ENCODE measurements at places on chromosomes 5 and 9.

DNA sequence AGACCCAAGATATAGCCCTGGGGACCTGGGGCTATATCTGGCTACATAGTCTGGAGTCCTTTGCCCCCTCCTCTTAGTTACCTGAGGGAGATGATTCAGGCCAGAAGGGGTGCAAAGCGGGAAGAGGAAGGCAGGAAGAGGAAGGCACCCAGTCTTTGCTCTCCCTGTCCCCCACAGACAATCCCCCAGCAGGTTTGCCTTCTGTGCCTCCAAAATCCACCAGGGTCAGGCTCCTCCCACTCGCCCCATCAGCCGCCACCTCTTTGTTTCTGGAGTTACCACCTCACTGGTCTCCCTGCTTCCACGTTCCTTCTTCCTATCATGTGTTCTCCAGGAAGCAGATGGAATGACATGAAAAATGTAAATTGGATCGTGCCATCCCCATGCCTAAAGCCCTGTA lies 31.2 kb upstream of the FABP6 start:
- DNase-seq: no peak

DNA sequence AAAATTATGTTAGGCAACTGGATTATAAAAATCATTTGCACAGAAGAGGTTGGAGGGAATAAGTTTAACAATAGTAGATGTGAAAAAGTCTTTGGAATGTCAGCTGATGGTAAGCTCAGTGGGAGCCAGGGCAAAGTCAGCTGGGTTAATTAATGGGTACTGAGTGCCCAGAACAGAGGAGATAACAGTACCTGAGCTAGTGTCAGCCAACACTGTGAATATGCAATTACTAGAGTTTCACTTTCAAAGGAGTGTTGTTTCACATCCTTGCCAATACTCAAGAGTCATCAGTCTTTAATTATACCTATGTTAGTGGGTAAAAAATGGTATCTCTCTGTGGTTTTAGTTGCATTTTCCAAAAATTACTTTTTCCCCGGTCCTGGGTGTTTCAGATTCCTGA lies 135.1 kb downstream of the KIF4B start:
- DNase-seq: no peak

DNA sequence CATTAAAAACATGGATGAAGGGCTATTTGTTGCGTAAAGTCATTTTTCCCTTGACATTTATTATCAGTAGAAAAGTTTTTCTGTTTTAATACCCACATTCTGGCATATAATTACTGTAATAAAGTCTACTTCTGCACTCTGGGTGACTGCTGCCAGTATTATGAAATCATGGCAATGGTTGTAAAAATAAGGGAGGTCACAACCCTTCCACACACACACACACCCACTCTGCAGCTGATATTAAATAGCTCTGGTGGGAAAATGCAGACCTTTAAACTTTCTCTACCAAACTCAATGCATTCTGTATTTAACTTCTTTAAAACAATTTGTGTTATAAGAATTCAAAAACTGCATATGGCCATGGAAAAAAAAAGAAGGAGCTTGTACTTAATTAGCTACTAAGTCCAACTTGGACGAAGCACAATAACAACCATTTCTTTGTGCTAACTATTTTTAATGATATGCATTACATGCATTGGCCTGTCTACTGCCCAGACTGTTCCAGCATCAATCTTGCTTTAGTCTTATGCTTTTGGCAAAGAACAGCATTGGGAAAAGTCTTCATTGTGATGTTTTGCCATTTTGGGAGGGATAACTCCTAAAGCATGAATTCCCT lies 137.6 kb upstream of the MAP3K1 start:
- DNase-seq: no peak

DNA sequence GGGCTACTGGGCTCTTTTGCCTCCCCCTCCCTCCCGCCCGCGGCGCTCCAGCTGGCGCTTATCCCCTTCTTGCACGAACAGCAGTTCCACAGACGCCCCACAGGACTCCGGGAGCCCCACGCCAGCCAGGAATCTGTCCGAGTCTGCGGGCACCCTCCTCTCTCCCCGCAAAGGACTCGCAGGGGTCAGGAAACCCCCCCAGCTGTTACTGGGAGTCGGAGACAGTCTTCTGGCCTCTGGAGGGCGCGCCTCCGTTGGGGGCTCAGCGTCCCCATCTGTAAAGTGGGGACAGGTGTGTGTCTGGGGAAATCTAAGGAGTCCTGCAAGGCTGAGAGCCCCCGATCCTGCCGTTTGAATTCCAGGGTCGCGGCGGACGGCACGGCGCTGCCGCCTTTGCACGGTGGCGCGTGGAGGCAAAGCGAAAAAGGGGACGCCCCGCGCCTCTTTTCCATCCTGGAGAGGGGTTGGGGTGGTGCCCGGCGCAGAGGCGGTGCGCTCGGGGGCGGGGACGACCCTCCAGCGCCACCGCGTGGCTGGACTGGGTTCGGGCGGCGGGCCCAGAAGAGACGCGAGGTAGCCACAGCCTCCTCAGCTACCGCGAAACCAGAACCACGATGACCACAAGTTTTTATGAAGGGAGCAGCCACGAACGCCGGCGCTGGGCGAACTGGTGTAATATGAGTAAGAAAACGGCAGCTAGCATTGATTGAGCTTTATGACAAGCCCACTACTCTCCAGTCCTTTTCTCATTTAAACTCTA lies 2.8 kb upstream of the CCIN start:
- DNase-seq: peak; percentile 68

DNA sequence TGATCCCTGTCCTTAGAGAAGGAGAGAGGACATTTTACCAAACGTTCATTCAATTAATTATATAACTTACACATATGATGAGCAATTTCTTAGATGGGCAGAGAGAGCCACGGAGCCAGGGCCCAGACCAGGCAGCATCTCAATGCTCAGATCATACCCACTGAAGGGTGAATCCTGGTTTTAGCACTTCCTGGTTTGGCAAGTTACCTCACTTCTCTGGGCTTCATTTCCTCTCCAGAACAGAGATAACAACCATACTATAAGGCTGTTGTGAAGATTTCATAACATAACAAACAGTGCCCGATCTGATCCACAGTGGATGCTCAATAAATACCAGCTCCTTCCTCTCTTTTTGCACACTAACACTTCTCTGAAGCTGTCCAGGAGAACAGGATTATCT lies 271.1 kb downstream of the DENND1A start:
- DNase-seq: no peak

DNA sequence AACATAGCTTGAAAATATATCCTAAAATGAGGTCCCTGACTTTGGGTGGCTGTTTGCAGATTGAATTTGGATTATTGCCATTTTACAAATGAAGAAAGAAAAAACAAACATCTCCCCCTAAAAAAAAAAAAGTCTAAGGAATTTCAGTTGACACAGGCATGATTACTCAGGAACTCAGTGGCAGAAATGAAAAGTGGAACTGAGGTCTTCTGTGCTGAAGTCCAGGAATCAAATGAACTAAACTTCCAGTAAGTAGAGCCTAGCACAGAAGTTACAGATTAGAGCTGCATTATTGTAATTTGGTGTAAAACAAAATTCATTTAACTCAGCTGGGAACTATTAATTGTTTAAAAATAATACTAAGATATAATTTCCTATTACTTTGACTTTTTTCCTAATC lies 26.7 kb downstream of the FAM170A start:
- no peak for DNase-seq

DNA sequence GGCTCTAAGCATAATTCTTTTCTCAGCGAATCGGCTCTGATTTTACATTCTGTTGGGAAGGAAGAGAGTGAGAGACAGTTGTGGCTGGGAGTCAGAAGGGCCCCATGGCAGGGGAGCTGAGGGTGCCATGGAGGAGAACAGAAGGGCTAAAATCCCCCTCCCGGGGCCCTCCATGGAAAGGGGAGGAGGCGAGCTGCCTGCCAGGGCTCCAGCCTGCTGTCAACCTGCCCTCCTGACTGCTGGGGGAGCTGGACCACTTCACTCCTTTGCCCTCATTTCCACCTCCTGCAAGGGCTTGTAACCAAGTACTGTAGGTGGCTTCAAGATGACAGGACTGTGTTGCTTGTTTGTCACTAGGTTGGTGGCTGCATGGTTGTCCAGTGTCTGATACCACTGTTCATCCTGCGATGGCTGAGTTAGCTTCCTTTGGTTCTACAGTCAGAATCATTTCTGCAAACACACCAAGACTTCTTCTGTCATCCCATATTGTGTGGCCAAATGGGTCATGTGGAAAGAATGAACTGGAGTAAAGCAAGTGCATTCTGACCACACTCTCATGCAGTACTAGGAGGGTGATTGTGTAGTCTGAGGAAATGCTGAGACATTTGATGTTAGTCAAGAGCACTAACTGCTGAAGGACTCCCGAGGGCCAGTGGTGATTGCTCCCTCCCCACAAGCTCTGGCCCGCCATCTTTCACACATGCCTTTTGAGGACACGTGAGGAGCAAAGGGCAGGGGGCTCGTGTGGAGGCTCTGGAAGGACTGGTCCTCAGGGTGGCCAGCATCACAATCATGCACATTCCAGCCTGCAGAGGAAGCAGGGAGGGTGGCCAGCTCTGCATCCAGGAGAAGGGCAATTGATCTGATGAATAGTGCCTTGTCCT lies 307.2 kb downstream of the GADD45G start:
- no peak for DNase-seq

DNA sequence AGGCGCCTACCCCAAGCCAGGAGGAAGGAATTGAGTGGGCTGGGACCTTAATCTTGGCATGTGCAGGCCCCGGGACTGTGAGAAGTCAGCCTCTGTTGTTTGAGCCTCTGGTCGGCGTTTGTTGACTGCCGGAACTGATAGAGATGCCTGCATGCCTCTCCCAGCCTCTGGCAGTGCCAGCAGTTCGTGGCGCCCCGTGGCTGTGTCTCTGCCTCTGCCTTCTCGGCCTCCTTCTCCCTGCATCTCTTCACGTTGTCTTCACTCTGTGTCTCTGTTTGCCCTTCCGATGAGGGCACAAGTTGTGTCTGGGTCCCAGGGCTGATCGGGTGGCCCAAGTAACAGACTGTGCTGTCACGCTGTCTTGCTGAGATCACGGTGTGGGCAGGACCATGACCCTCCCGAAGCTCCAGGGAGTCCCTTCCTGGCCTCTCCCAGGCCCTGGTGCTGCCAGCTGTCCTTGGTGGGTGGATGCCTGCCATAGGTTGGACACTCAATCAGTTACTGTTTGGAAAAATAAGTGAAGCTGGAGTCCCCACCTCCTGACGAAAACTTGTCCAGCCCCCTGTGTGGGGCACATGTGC lies 133.5 kb upstream of the LPCAT1 start:
- DNase-seq: no peak

GRCh38 chr9:74773886-74774479 lies 113.7 kb downstream of the TRPM6 start:
- peak; percentile 53 for DNase-seq

GRCh38 chr5:97021416-97021815 lies 85.5 kb downstream of the LNPEP start:
- no peak for DNase-seq

GRCh38 chr9:17839776-17840175 lies 260.9 kb downstream of the SH3GL2 start:
- no peak for DNase-seq

DNA sequence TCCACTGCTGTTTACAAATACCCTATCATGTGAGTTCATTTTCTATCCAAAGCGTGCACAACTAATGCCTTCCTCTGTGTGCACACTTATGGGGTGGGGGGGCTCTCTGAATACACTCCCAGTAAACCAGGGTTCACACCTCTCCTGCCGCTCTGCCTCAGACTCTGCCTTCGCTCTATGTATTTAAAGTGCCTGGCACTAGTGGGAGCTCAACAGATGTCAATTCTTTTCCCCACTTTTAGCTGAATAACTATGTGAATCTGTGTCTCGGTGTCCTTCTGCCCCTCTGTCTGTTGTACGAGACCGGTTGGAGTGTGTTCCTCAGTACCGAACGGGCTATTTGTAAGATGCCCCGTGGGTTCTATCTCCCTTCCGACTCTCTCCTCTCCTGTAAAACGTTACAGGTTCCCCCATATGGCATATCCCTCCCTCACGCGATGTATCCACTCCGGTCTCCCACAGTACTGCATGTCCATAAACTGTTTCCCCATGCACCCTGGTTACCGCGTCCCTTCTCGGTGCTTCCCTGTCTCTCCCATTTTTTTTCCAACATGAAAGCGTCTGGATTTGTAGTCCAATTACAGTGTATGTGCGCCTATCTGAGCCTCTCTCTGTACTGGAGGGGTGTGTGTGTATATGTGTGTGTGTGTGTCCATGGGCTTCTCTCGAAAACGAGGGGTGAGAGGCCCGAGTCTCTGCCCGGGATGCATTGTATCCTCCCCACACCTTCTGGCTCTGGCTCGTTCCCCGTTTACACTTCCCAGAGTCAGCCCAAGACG lies 1.6 kb downstream of the ELL2 start:
- no peak for DNase-seq

GRCh38 chr5:68067976-68068603 lies 147.5 kb upstream of the PIK3R1 start:
- DNase-seq: no peak

DNA sequence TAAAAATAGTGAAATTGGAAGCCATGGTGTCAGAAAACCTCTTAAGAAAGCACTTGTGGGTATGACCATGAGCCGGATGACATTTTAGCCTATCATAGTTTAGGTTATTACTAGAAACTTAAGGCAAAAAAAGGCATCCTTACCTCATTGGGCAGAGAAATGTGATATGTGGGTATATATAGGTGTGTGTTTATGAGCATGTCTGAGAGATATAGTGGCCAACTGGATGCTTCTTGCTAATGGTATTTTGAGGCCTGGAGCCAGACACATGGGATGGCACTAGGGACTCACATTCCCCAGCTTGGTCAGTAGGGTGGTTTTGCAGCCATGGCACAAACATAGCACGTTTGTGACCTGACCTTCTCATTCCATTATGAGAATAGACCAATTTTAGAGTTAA lies 295.6 kb upstream of the MEF2C start:
- no peak for DNase-seq

DNA sequence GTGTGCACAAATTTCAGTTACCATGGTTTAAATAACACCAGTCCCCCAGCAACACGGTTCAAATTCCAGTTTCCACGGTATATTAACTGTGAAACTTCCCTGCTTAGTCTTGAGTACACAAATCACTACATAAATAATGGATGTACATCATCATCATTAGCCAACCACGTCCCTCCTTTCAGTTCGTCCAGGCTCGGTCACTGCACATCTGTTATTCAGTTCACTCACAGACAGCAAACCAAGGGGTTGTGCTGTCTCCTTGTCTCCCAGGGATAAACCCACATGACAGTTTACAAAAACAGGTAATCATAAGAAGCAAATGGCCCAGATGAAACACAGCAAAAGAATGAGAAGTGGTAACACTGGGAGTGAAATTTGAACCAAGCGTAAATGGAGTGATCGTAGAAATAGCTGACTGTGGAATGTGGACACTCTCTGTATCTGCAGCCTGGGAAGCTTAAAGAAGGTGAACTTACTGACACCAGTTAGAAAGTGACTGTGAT lies 61.0 kb upstream of the RAD23B start:
- no peak for DNase-seq

All from T follicular helper cell (primary cell).